ENCODE measurements at places on chromosomes 5 and 9. TPM values are rescaled to one million over a fixed set of nuclear protein-coding genes. Genes with fewer than 3 reads are reported as not detected.
A peak's percentile ranks its signal among the peaks of the same experiment; 100 is the strongest.

DNA sequence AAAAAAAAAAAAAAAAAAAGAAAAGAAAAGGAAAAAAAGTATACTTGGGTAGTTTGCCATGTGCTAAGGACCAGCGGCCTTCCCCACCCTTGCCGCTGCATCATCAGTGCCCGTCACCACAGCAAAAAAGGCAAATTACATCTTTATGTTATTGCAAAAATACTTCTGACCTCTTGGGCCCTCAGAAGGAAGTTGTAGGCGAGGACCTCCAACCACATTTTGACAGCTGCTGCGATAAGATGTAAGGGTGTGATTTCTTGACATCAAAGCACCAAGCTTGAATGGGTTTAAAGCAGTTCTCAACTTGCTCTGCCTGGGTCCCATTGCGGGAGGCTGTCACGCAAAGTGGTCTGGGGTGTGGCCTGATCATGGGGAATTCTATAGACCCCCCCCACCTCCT, 39.2 kb downstream of the DMRT1 start:
- no peak for DNase-seq

Gene KIF4B
- total RNA-seq = 0.07 TPM

Gene EFCAB9
- not detected for total RNA-seq

Gene ORM2
- total RNA-seq = 1.4 TPM

Gene CER1
- 22.3 TPM for total RNA-seq

GRCh38 chr9:19481971-19482404, 73.2 kb downstream of the ACER2 start:
- no peak for DNase-seq

Gene SPATA31A3
- total RNA-seq = 0.35 TPM

- DNase-seq = peak; percentile 54
These were observed 824 bp downstream of the TMEM245 start for GRCh38 chr9:109118808-109119438.

GRCh38 chr9:132877824-132878694, at the start of gene AK8:
Gene AK8 (minus strand): TSS chr9:132878284. CDS start chr9:132878255, 29 bp downstream.
- peak; percentile 78 for DNase-seq

GRCh38 chr9:1879501-1879900, 135.6 kb upstream of the SMARCA2 start:
- no peak for DNase-seq

DNA sequence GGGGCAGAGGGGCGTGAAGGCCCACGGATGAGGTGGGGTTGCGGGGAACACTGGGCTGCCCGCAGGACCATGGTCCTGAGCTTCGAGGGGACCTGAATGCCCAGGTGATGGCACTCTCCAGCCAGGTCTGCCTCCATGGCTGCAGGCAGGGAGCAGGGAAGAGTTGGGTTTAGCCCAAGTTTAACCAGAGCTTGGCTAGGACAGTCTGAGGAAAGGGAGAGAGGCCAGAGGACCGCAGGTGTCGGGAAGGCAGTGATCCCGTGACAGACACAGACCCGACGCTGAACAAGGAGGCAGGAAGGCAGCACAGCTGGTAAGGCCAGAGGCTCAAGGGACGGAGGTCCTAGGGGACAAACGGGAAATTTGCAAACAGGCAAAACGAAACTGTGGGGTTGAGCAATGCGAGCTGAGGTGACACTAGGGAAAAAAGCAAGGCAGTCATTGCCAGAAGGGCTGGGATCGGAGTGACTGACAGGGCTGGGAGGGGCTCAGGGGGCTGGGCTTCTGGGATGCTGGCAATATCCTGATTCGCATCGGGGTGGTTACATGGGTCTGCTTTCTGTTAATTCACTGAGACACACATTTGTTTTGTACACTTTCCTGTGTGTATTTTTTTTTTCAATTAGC, 25.0 kb downstream of the ARPC5L start:
- no peak for DNase-seq

Gene ARSI
- 1.3 TPM for total RNA-seq

Gene GMCL2
- total RNA-seq = not detected

DNA sequence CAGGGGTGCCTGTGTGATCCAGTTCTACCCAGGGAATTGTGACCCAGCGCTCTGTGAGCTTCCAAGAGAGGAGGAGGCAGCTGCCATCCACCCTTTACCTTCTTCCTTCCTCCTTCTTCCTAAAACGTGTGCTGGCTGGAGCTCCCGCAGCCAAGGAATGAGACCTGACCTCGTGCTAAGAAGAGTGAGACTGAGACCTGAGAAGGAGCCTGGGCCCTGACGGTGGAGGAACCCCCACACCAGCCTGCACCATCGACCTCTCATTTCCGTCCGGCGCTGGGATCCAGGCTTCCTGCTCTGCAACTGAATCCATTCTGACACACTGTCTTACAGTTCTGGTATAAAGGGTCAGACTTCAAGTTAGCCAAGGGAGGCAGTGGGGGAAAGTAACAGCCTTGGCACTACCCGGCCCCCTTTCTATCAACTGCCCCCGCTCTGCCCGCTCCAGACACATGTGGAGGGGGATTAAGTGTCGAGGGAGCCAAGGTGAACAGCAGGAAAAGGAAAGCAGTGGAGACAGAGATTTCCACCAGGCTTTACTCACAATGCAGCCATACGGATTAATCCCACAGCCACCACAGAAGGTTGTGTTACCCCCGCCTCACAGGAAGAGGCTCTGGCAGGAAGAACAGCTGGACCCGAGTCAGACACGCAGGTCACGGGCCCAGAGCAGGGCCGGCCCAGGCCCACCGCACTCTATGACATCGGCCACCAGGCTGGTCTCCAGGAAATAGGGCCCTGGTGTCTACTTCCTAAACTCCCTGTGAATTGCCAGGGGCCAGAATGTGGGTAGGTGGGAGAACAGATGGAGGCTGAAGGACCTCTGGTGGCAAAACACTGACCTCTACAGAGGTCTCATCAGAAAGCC, 15.8 kb downstream of the MGAT1 start:
- no peak for DNase-seq

Gene ZNF79
- total RNA-seq = 11.5 TPM

DNA sequence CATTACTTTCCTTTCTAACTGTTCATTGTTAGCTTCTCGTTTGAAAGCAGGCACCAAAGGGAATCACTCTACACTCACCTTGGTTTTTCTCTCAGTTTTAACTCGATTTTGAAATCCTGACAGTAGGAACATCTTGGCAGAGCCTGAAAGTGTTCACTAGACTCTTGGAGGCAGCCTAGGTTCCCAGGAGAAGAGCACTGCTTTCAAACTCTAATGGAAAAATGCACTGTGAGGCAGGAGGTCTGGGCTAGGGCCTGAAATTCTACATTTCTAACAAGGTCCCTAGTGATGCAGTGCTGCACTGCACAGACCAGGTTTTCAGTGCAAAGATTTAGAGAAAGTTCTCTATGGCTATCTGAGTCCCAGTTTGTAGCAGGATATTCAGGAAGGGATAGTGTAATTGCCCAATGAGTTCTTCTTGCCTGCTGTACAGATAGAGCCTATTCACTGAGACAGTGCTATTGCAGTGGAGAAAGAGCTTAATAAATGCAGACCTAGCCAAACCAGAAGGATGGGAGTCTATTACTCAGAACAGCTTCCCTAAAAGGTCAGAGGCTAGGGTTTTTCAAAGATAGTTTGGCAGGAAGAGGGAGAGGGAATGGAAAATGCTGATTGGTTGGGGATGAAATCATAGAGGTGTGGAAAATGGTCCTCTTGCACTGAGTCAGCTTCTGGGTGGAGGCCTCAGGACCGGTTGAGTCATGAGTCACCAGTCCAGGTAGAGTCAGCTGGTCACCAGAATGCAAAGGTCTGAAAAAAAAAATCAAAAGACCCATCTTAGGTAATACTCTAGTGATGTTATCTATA, 153.9 kb downstream of the GPBP1 start:
- no peak for DNase-seq

- DNase-seq = peak; percentile 92
These were observed at the start of gene UGT3A1 for GRCh38 chr5:35990941-35991611. Gene UGT3A1 (minus strand): TSS chr5:35991390. CDS start chr5:35991240, 150 bp downstream.

DNA sequence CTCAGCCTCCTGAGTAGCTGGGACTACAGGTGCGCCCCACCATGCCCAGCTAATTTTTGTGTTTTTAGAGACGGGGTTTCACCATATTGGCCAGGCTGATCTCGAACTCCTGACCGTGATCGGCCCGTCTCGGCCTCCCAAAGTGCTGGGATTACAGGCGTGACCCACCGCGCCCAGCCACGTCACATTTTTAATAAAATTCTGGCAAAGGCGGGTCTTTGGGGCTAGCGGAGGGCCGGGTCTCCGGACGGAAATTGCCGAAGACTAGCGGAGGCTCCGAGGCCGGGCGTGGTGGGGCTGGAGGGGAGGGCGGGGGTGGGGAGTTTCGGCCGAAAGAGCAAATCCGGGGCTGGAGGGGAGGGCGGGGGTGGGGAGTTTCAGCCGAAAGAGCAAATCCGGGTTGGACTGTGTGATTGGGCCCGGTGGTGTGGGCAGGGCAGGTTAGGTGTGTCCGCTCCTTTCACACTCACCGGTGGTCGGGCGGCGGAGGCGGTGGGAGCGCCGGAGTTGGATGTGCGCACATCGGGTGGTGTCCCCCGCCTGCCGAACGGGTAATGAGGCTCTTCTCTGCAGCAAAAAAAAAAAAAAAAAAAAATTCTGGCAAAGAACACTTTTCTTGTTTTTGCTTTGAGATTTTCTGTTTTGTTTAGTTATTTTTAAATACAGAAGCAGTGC, 27.1 kb downstream of the RUFY1 start:
- no peak for DNase-seq

Gene ZNF354C
- 4.8 TPM for total RNA-seq

Gene PCDHB15
- 7.0 TPM for total RNA-seq

DNA sequence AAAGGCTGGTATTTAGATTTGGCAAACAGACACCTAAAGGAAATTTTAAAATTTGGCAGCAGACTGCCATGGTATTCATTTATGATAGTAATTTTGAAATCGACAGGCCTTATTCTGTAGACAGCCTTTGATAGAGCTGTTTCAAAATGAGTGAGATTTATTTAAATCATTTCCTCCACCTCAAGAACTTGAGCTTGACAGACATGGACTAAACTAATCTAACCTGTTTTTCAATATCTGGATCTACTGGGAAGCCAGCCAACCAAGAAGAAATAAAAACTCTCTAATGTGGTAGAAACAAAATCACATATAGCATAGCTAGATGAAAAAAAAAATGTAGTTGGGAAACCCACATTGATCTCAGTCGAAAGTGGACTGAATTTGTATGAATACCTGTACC, 56.9 kb upstream of the RASA1 start:
- no peak for DNase-seq

DNA sequence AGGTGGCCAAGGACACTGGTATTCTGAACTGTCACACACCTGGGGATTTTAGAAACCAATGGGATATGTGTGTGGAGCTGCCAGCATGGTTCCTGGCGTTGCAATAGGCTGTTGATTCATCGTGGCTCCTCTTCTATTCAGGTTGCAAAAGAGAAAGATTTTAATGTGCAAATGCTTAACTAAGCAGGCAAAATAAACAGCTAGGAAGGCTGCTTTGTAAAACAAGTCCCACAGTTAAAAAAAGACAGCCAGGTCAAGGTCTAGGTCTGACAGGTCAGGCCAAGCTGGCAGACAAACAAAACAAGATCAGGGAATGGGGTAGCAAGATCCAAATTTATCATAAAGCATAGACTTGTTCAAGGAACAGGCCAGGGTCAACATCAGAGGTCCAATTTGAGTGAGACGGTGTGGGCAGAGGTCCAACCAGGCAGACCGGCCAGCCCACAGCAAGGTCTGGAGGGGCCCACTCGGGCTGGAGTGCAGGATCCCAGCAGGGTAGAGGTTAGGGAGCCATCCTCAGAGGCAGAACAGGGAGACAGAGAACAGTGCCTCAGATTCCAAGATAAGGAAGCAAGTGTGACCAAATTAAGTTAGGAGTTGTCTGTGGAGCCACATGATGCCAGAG, 45.6 kb downstream of the SUB1 start:
- DNase-seq = no peak

- no peak for DNase-seq
These were observed 359.7 kb downstream of the TRIM32 start for GRCh38 chr9:117046666-117047327.

GRCh38 chr5:92548346-92548745, 1032.7 kb downstream of the NR2F1-AS1 start:
- no peak for DNase-seq

GRCh38 chr5:76983468-76983867, 30.6 kb downstream of the CRHBP start:
- DNase-seq = no peak

Gene HSPA5
- total RNA-seq = 244 TPM

Gene FBXL7
- total RNA-seq = 14.6 TPM

Gene IFNB1
- total RNA-seq = not detected
